Left cardiac atrium (tissue), 4 donors: ENCODE measurements at places on chromosomes 2 and 18. TPM values are rescaled to one million over a fixed set of nuclear protein-coding genes. Genes with fewer than 3 reads are reported as not detected.

The ITGA6 gene
- 47.0 TPM for total RNA-seq

The REG3A gene
- total RNA-seq: not detected

The SOX11 gene
- 0.21 TPM for total RNA-seq

The PLEKHH2 gene
- total RNA-seq: 3.1 TPM

The POTEJ gene
- total RNA-seq: not detected

The CSRNP3 gene
- total RNA-seq: 4.7 TPM

The CEP192 gene
- 27.1 TPM for total RNA-seq

The DOK6 gene
- total RNA-seq: 11.2 TPM

The STARD6 gene
- total RNA-seq: not detected

The GPR55 gene
- total RNA-seq: 0.08 TPM

The PFN4 gene
- total RNA-seq: 1.1 TPM
